ENCODE measurements at places on chromosomes 16 and 17. TPM values are rescaled to one million over a fixed set of nuclear protein-coding genes. Genes with fewer than 3 reads are reported as not detected.

Gene CMTM2
- not detected for total RNA-seq

Gene KIF18B
- 12.1 TPM for total RNA-seq

- DNase-seq, result no peak
Measured at GRCh38 chr17:30173649-30174048, 57.0 kb downstream of the NSRP1 start.

- DNase-seq, result no peak
Measured at GRCh38 chr16:70432723-70433457, 6.0 kb downstream of the ST3GAL2 start.

DNA sequence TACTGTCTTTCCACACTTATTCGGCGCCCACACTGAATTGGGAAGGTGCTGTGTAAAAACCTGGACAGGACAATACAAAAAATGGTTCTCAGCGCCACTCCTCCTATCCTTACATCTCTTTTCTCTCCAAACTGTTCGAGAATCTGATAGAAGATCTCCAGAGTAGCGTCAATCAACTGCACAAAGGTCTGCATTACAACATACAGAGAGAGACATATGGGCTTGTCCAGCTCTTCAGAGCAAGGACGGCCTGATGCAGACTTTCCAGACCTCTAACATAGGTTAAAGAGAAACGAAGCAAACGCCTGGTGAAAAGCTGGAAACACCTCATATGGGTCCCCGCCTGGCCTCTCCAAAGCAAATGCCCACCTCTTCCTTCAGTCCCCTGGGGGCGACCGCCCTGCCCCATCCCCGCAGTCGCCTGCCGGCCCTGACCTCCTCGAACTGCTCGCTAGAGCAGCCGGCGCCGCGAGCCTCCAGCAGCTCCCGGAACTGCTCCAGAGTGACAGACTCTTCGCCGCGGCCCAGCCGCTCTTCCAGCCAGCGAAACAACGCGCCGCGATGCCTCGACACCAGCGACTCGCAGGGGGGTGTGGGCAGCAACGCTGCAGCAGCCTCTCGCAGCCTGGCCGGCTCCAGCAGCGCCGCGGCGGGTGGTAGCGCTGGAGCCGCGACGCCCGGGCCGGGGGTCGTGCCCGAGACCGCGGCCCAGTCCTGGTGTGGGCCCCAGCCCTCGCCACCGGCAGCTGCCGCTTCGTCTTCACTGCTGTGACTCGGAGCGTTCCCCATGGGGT, 526 bp downstream of the ZZEF1 start:
- no peak for DNase-seq

GRCh38 chr17:19410875-19411620, at the start of gene RNF112:
Gene RNF112, plus strand, starts transcription at chr17:19411232. Its CDS starts 177 bp downstream, at chr17:19411409.
- DNase-seq, result no peak

Data from LHCN-M2 (cell line).